ENCODE measurements at places on chromosomes 11 and 22. TPM values are rescaled to one million over a fixed set of nuclear protein-coding genes. Genes with fewer than 3 reads are reported as not detected.

DNA sequence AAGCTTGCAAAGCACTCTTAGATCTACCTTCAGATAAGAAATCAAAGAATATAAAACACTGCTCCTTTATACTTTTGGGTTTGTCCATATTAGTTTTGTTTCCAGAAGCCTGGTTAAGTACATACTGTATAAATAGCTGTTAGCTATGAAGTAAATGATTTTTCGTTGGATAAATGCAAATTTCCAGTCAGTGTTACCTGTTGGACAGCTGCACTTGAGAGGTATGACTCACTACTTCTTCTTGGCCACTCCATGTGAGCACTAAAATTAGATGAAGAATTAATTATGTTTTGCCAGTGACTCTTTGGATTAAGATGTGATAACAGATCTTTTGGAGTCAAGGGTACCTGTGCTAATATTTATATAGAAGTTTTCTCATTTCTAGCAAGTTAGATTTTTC lies 9.5 kb upstream of the TSG101 start:
- DNase-seq, result no peak

The TSSK2 gene
- polyA plus RNA-seq, result 0.17 TPM

- DNase-seq, result no peak
Observed at GRCh38 chr11:128814856-128815705, 52.0 kb downstream of the KCNJ1 start.

GRCh38 chr11:312092-312816 lies 1.6 kb upstream of the IFITM1 start:
- DNase-seq, result no peak

- DNase-seq, result no peak
Observed at GRCh38 chr11:110123003-110123402, 29.8 kb downstream of the ZC3H12C start.

The CNTF gene
- polyA plus RNA-seq, result 3.0 TPM

DNA sequence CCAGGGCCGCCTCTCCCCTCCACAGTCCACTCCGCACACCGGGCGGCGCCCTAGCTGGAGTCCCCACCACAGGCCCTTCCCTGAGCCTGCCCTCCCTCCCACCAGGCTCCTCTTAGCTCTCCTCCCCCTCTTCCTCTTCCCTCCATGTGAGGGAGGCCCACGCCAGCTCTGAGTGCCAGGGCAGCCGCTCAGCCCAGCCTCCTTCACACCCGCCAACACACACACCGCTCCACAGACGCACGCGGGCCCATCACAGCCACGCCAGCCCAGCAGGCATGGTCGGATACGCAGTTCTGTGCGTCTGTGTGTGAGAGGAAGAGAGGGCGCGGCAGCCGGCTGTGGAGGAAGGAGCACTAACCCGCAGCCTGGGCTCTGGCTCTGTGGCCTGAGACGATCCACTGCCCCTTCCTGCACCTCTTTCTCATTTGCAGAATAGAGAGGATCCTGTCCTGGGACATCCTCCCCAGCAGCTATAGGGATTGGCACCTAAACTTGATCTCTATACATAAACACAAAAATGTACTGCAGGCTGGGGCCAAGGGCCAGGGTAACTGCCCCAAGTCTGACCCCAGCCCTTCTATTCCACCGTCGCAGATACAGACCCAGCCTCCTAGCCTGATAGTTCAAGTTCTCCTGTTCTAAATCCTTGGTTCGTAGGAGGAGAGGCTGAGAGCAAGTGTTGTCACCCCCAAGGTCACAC lies 3.5 kb downstream of the CHRM4 start:
- no peak for DNase-seq

GRCh38 chr11:68659158-68659921 lies 25.0 kb upstream of the GAL start:
- DNase-seq, result no peak

DNA sequence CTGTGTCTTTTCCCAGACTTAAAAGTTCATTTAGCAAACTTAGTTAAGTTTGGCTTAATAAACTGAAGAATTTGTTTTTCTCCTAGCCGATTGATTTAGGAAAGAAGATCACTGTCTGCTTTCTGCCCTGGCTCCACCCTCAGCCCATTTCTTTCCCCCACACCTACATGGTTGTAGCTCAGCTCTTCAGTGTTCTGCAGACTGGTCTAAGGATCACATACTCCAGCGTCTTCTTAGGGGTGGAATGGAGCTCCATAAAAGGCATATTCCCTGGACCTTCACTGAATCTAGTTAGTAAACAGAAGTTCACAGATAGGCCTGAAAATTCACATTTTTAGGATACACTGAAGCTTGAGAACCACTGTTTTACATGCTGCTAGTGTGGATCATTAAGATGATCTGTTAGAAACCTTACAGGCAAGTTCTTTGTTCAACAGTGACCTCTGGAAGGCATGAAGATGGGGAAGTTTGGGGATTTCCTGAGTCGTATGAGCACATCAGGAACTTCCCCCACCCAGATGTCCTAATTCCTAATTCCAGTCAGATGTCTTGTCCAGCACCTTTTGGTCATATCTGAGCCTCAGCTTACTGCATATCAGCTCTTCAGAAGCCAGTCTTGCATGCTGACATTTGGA lies 16.8 kb downstream of the PIWIL4 start:
- DNase-seq, result no peak

GRCh38 chr22:44351685-44352377 lies 39.1 kb upstream of the SHISAL1 start:
- DNase-seq, result no peak

- no peak for DNase-seq
Observed at GRCh38 chr22:35893698-35894097, 134.9 kb downstream of the RBFOX2 start.

DNA sequence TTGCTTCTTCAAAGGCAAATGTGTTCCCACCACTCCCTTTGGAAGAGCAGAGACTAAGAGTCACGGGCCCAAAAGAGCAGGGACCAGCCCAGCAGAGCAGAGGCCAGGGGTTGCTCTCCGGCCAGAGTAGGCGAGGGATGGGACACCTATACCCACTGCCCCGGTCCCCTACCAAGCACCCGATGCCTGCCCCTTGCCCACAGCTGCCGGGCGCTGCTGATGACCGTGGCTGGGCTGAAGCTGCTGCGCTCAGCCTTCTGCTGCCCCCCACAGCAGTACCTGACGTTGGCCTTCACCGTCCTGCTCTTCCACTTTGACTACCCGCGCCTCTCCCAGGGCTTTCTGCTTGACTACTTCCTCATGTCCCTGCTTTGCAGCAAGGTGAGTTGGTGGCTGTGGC lies 10.7 kb upstream of the SIPA1 start:
- DNase-seq, result no peak

The KDM4E gene
- polyA plus RNA-seq, result not detected

DNA sequence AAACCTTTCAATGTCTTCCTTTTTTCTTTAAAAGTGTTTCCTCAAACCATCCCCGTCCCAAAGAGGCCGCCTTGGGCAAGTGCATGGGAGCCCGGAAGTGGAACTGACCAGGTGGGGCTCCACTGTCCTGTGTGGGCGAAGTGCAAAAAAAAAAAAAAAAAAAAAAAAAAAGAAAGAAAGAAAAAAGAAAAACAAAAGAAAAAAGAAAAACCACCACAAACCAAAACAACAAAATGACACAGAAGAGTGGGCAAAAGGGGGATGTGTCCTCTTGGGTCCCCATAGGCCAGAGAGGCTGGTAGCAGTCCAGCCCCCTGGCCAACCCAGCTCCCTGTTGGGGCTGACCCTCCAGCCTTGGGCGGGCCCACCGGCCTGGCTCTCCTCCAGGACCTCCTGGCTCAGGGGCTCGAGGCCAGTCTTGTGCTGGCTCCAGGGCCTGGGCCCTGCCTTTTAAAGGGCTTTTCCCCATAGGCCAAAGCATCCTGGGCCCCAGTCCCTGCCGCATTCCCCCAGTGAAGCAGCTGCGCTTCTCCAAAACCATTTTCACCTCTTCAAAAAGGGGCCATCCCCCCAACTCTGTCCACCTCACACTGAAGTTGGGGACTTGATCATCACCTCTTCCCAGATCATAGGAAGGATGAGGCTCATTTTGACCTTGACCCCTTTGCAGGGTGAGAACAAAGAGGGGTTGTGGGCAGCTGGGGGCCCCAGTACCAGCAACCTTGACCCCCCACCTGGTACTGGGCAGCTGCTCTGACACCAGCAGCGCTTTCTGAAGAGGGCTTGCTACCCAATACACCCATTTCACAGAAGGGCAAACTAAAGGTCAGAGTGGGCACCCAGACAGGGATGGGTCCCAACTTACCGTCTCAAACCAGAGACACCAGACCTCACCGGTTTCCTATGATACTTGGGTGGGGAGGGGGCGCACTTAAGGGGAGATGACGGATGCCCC lies 9.4 kb downstream of the CBX6 start:
- no peak for DNase-seq

- DNase-seq, result no peak
Observed at GRCh38 chr22:43408009-43408408, 3.8 kb upstream of the MPPED1 start.

- no peak for DNase-seq
Observed at GRCh38 chr22:23196165-23196564, 15.9 kb downstream of the BCR start.

DNA sequence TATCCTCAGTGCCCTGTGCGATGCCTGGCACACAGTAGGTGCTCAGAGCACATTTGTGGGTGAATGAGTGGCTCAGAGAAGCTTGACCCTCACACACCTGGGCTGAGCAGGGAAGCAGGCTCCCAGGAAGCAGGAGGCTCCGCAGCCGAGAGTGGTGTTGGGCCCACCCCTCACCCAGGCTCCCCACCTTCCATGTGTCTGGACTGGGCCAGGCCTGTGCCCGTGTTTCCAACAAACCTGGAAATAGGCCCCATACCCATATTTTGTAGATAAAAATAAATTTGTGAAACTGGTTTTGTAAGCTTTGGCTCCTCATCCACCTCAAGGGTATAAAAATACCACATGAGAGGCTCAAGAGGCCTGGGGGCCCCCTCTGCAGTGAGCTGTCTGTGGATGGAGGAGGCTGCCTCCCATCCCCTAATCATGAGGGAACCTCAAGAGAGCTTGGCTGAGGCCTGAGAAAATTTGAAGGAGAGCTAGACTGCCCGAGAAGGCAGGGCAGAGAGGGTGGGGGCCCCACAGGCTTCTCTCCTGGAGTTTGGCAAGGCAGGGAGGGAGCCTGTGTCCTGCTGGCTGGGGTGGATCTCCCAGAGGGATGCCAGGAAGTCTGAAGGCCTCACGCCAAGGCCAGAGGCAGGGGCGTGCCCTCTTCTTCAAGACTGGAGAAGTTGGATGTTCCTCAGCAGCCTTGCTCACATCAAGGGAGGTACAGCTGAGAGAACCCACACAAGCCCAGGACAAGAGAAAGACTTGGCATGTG lies 147.0 kb upstream of the NECTIN1 start:
- DNase-seq, result no peak

The MMP8 gene
- polyA plus RNA-seq, result not detected

- peak; percentile 32 for DNase-seq
Observed at GRCh38 chr22:29478326-29479276, 1.4 kb upstream of the NEFH start.

GRCh38 chr22:19434401-19434800 lies 2.1 kb downstream of the MRPL40 start:
- DNase-seq, result peak; percentile 23

The ADAMTS8 gene
- polyA plus RNA-seq, result not detected

The OR52E8 gene
- polyA plus RNA-seq, result not detected

DNA sequence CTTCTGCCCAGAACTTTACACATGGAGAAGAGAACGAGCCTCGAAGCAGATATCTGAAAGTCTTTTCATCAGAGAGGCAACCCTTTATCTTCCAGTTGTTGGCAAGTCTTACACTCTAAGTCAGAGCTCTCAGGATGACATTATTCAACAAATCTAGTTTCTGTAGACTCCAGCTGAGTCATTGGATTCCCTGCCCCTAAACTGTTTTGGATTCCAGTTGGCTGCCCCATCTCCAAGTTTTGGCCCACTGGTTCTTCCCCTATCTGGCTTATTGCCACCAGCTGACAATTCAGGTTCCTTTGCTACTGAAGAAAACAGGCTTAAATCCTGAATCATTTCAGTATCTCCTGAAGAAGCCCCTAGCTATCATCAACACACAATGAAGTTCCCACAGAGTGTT lies 14.2 kb downstream of the SAAL1 start:
- DNase-seq, result no peak

- no peak for DNase-seq
Observed at GRCh38 chr11:7599209-7599608, 74.1 kb downstream of the CYB5R2 start.

DNA sequence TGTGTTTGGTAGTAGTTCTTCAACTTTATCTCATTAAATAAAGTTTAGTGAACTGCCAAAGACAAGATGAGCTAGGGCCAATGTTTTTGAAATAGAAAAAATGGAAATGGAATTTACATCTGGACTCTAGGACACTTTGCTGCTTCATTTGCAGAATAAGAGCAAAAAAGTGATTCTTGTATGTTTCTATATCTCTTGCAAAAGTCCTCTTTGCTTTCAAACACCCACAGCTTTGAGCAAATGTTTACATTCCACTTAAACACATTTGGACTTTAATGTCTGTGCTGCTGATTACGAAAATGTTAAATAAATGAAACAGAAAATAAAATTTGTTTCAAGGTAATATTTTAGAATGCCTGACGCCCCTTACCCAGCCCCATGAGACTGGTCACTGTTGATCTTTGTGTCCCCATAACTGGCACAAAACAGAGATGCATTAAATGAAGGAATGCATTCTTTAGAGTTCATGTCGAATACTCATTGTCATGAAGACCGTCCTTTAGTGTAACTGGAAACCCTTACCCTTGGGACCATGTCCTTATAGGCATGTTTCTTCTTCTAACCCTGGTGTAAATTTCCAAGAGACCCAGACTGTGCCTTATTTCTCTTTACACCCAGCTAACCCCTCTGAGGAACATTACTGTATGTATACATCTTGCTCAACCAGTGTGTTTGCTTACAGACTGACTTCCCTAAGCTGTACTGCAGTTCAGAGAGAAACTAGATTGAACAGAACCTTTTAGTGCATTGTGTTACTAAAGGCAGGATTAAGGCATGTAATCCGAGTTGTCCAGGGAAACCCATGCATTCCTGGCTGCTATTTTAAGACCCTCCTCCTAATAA lies 199.7 kb downstream of the NAV2 start:
- no peak for DNase-seq

GRCh38 chr11:94603587-94603986 lies 36.4 kb downstream of the PIWIL4 start:
- no peak for DNase-seq

The FXYD6 gene
- not detected for polyA plus RNA-seq

Data from B cell (primary cell).